GM23248 (cell line): ENCODE measurements at places on chromosomes 3 and 15. TPM values are rescaled to one million over a fixed set of nuclear protein-coding genes. Genes with fewer than 3 reads are reported as not detected.
A peak's percentile ranks its signal among the peaks of the same experiment; 100 is the strongest.

DNA sequence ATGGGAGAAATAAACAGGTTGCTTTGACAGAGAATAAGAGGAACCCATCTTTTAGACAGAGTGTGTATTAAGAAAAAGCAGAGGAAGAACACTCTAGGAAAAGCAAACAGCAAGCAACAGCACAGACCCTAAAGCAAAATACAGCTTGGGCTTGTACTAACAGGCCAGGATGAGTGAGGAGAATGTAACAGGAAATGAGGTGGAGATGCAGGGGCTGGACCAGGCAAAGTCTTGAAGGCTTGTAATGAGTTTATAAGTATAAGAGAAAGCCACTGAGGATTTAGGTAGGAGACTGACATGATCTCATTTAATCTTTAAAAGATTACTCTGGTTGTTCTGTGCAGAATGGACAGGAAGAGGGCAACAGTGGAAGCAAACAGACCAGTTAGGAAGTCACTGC lies 4.9 kb downstream of the UBR1 start:
- no peaks in the 10 kb centered on the region for H3K27me3 ChIP-seq
- H3K4me1 ChIP-seq: peaks cover 26% of the 10 kb centered on the region
- no peak overlapping the region for H3K4me3 ChIP-seq
- no peak for DNase-seq
- peaks cover 3% of the 10 kb centered on the region; the same call in 1 of the 2 replicates for H3K36me3 ChIP-seq

MUC13 gene
- 0.25 and 0.32 TPM in 2 replicates for total RNA-seq

- H3K4me1 ChIP-seq: no peaks in the 10 kb centered on the region
- H3K27ac ChIP-seq: no peak overlapping the region
- H3K36me3 ChIP-seq: no peaks in the 10 kb centered on the region
- peak; percentile 5 for DNase-seq
These were observed 48.7 kb downstream of the NMNAT3 start for GRCh38 chr3:139629033-139629432.

PSTPIP1 gene
- 0.38 TPM in 1 of 2 replicates, not detected in the other for total RNA-seq

GRCh38 chr3:58122936-58123700 lies 87.7 kb downstream of the DNASE1L3 start:
- H3K27me3 ChIP-seq: no peaks in the 10 kb centered on the region
- peaks cover 91% of the 10 kb centered on the region for H3K36me3 ChIP-seq
- no peak for DNase-seq

GRCh38 chr3:41131224-41131623 lies 68.1 kb upstream of the CTNNB1 start:
- H3K27ac ChIP-seq: no peak overlapping the region
- no peak for DNase-seq
- H3K36me3 ChIP-seq: no peaks in the 10 kb centered on the region
- H3K4me3 ChIP-seq: no peak overlapping the region
- no peaks in the 10 kb centered on the region for H3K27me3 ChIP-seq

- peak; percentile 83 for DNase-seq
- H3K4me3 ChIP-seq: no peak overlapping the region
- no peaks in the 10 kb centered on the region for H3K27me3 ChIP-seq
- H3K27ac ChIP-seq: peak overlapping the region; percentile 50
- no peaks in the 10 kb centered on the region for H3K36me3 ChIP-seq
These were observed 464.3 kb upstream of the AGTR1 start for GRCh38 chr3:148233403-148233802.

DNA sequence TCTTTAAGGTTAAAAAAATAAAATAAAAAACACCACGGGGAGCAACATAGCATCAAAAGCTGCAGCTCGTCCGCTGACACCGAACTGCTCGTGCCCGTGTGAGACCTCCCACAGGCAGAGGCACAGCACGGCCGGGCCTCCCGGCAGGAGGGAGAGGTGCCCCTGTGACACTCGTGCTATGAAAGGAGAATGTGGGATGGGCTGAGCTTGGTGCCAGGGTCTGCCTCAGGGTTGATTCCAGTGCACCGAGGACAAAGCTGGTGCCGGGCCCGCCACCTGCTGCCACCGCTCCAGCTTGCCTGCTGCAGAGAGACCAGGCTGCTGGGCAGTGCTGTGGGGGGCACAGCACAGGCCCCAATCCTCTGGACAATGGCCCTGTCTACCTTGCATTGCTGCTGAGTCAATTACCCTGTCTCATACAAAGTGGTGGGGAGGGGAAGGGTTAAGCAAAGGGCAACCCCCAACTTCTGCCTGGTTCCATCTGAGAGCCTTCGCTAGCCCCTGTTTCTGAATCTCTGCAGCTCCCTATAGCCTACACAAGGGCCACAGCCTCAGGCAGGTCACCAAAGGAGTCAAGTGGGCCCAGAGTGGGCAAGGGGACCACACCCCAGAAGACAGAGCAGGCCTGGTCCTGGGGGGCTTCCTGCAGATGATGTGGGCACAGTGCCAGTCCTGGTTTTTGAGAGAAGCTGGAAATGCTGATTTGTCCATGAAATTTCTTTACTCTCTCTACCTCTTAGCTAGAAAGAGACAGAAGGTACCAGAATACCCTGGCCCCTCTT lies 74.0 kb upstream of the SNRPA1 start:
- H3K4me3 ChIP-seq: no peak overlapping the region
- no peak for DNase-seq
- H3K27me3 ChIP-seq: peaks cover 14% of the 10 kb centered on the region; the same call in 1 of the 2 replicates
- H3K36me3 ChIP-seq: no peaks in the 10 kb centered on the region
- H3K27ac ChIP-seq: no peak overlapping the region

NR1I2 gene
- not detected in 2 replicates for total RNA-seq

CYP11A1 gene
- total RNA-seq: 0.25 and 0.32 TPM in 2 replicates

ZPLD1 gene
- total RNA-seq: 0.22 TPM in 1 of 2 replicates, not detected in the other

DNA sequence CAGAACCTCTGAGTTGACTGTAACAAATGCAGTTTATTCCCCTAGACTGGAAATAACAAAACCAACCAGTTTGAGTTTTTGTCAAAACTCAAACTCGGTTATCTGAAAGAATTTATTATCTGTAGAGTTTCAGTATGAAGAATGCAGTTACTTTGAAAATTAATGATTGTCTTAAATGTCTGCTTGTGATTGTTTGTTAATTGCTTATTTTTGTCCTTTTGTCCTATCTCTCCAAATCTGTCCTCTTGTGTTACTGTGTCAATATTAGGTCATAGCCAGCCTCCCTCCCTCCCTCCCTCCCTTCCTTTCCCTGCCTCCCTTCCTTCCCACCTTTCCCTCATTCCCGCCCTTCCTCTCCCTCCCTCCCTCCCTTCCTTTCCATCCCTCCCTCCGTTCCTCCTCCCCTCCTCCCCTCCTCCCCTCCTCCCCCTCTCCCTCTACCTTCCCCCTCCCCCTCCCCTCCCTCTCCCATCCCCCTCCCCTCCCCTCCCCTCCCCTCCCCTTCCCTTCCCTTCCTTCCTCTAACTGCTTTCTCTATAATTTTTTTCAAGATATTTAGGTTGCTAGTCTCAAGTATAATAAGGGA lies 153.5 kb downstream of the FNDC3B start:
- no peaks in the 10 kb centered on the region for H3K36me3 ChIP-seq
- no peak for DNase-seq
- H3K4me1 ChIP-seq: peaks cover 24% of the 10 kb centered on the region
- H3K27ac ChIP-seq: peak overlapping the region; percentile 4; the same call in 1 of the 2 replicates
- no peak overlapping the region for H3K4me3 ChIP-seq

GATM gene
- total RNA-seq: 0.89 TPM in 1 of 2 replicates, not detected in the other

GRM2 gene
- total RNA-seq: 1.1 TPM in 1 of 2 replicates, not detected in the other

DNA sequence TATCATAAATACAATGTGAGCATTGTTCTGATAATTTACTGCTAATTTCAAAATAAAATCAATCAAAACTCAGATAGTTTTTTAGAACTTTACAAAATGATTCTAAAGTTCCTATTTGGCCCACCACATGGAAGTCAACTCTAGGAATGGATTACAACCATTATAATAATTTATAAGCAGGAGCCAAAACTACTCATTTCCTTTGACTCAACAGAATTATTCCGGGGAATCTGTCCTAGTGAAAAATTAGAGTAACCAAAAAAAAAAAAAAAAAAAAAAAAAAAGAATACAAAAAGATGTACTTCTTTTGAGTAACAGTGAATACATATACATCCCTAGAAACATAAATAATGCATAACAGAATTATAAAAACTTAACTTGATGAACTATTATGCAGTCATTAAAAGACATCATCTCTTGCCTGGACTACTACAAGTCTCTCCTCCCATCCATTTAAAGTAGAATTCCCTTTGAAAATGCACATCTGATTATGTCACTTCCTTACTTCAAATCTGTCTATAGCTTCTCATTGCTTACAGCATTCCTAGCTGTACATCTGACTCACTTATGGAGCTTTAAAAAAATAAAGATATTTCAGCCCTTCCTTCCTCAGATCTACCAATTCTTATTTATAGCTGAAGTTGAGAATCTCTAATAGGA lies 43.4 kb downstream of the HDGFL3 start:
- H3K27me3 ChIP-seq: no peaks in the 10 kb centered on the region
- H3K4me1 ChIP-seq: peaks cover 12% of the 10 kb centered on the region
- 0 out of 2 replicates have a peak, but pooled peaks cover 4% of the 10 kb centered on the region for H3K36me3 ChIP-seq
- H3K4me3 ChIP-seq: no peak overlapping the region
- no peak overlapping the region for H3K27ac ChIP-seq

- 0 out of 2 replicates have a peak, but pooled peaks cover 3% of the 10 kb centered on the region for H3K4me1 ChIP-seq
- DNase-seq: peak; percentile 89
- no peaks in the 10 kb centered on the region for H3K36me3 ChIP-seq
These were observed 205.9 kb upstream of the IGF1R start for GRCh38 chr15:98442379-98442833.

DNA sequence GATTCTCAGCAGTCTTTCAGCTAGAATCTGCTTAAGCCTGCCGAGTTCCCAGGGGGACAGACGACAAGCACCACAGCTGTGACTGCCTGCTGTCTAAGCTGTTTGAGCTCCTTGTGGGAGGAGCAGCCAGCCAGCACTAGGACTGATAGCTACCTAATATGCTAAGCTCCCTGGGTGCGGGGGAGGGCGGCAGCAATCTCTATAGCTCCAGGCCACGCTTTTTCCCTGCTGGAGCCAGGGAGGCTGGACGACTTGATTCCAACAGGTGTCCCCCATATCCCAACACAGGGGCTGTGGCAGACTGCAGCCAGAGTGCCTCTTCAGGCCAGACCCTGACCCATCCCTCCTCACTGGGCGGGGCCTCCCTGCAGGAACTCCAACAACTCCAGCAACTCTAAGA lies 134.1 kb upstream of the ARPP21 start:
- no peaks in the 10 kb centered on the region for H3K4me1 ChIP-seq
- no peaks in the 10 kb centered on the region for H3K27me3 ChIP-seq
- H3K36me3 ChIP-seq: no peaks in the 10 kb centered on the region

PLA2G4D gene
- total RNA-seq: not detected in 2 replicates

AP2M1 gene
- total RNA-seq: 889 and 951 TPM in 2 replicates

DNA sequence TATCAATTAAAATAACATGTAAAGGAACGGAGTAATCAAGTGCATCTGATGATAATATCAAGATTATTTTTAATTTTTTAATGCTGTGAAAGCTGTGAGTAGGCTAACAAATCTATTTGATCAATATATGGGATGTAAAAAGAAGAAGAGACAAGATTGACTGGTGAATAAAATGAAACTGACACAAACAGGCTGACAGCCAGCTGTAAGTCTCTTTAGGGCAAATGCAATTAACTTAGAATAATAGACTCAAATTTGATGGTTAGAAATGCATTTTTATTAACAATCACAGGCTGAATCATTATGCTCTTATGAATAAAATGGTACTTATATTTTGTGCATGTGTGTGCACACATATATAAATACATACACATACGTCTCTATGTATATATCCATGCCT lies 68.0 kb downstream of the MDFIC2 start:
- H3K27me3 ChIP-seq: no peaks in the 10 kb centered on the region
- H3K27ac ChIP-seq: no peak overlapping the region
- H3K4me1 ChIP-seq: no peaks in the 10 kb centered on the region

- H3K4me1 ChIP-seq: no peaks in the 10 kb centered on the region
- no peak overlapping the region for H3K27ac ChIP-seq
- peaks cover 10% of the 10 kb centered on the region; the same call in 1 of the 2 replicates for H3K27me3 ChIP-seq
- peak; percentile 30 for DNase-seq
- H3K4me3 ChIP-seq: no peak overlapping the region
These were observed 64.0 kb upstream of the RASGRF1 start for GRCh38 chr15:79154483-79155135.

GRCh38 chr3:134640872-134641470 lies 9.9 kb downstream of the KY start:
- peak; percentile 43 for DNase-seq
- no peak overlapping the region for H3K27ac ChIP-seq
- H3K27me3 ChIP-seq: no peaks in the 10 kb centered on the region
- no peaks in the 10 kb centered on the region for H3K4me1 ChIP-seq
- no peaks in the 10 kb centered on the region for H3K36me3 ChIP-seq
- H3K4me3 ChIP-seq: no peak overlapping the region
